ENCODE measurements at places on chromosomes 7 and 10. TPM values are rescaled to one million over a fixed set of nuclear protein-coding genes. Genes with fewer than 3 reads are reported as not detected.

GRCh38 chr10:4337563-4337962 is 488.4 kb upstream of the AKR1E2 start:
- DNase-seq = no peak

- no peak for DNase-seq
Measured at GRCh38 chr10:43903451-43903850, 254.8 kb upstream of the ZNF32 start.

Gene CARD11
- polyA plus RNA-seq = 2.3 TPM

Gene GFRA1
- 28.3 TPM for polyA plus RNA-seq

DNA sequence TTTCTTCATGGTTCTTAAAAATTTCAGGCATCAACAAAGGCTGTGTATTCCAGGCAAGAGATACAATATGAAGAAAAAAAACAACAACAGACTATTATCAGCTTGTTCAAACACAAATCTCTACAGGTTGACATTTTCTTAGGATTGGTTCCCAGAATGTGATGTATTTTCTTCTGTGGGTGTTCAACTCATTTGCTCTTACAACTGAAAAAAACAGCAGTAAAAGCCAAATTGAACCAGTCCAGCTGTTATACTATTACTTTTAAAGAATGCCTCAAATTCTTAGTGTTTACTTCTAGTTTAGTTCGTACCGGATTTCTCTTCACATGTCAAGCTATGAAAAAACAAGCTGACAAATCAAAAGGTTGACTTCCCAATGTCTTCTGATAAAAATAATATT is 60.7 kb downstream of the CNTNAP2 start:
- peak; percentile 21 for DNase-seq

Gene STEAP2
- 8.1 TPM for polyA plus RNA-seq

GRCh38 chr7:74191231-74191630 is 17.1 kb downstream of the EIF4H start:
- DNase-seq = no peak

DNA sequence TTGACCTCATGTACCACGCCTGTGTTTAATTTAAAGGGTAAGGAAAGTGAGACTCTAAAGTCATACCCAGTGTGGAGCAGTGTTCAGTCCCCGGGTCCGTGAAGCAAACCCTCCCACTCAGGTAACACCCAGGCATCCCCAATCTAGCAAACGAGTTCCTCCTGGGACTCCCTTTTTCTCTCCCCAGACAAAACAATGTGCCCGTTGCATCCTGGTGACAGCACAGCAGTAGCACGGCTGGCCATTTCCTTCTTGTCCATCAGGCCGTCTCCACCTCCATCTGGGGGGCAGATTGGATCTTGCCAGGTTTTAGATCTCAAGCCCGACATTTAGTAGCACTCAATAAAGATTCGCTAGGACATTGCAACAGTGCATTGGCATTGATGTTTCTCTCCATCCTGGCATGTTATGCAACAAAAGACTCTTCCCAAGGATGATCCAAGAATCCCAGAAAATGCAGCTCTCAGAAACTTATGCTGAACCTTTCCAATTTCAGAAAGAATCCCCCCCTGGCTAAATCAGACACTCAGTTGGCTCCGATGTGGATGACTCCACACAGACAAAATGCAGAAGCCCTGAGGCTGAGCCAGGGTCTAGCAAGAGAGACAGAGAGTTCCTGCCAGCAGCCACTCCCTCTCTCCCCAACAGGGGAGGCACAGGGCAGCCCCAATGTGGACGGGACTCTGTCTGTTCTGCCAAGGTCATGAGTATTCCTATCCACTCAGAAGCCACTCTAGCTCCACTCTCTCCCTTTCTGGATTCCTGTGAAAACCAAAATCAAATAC is 274.5 kb upstream of the MGMT start:
- DNase-seq = no peak

Gene TRPV6
- polyA plus RNA-seq = 9.6 TPM

- DNase-seq = no peak
Measured at GRCh38 chr10:98414578-98414931, 427 bp downstream of the PYROXD2 start.

- DNase-seq = no peak
Measured at GRCh38 chr10:22604344-22605126, 109.8 kb downstream of the PIP4K2A start.

Gene BLOC1S2
- 41.5 TPM for polyA plus RNA-seq

GRCh38 chr7:150332852-150333635 is 8.4 kb downstream of the RARRES2 start:
- no peak for DNase-seq

Gene FAM24B
- 4.8 TPM for polyA plus RNA-seq

Gene FXYD4
- polyA plus RNA-seq = 0.41 TPM

DNA sequence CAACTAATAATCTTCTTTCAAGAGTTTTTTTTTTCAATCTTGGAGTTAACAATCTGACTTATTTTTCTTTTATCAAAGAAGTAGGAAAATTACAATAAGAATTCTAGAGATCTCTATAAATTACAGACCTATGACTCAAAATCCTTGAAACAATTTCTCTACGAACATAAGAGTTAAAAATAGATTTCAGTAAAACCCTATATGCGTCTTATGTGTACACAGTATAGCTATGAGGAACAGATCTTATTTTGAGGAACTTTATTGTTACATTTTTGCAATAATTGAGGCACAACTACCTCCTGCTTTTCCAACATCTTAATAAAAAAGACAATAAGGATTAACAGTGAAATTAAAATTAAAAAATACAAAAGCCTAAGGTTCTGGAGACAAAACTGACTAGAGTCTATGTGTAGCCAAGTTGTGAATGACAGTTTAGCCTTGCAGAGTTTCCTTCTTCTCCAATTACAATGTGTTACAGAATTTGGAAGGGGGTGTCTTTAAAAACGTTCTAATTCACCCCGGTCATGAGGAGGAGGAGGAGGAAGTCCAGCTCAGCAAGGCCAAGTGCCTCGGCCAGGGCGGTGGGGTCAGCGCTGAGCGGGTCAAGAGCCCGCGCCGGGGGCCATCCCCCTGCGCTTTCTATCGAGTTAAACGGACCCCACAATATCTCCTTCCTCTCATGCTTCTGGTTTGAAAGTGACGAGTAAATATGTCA is 40.5 kb downstream of the AMZ1 start:
- no peak for DNase-seq

DNA sequence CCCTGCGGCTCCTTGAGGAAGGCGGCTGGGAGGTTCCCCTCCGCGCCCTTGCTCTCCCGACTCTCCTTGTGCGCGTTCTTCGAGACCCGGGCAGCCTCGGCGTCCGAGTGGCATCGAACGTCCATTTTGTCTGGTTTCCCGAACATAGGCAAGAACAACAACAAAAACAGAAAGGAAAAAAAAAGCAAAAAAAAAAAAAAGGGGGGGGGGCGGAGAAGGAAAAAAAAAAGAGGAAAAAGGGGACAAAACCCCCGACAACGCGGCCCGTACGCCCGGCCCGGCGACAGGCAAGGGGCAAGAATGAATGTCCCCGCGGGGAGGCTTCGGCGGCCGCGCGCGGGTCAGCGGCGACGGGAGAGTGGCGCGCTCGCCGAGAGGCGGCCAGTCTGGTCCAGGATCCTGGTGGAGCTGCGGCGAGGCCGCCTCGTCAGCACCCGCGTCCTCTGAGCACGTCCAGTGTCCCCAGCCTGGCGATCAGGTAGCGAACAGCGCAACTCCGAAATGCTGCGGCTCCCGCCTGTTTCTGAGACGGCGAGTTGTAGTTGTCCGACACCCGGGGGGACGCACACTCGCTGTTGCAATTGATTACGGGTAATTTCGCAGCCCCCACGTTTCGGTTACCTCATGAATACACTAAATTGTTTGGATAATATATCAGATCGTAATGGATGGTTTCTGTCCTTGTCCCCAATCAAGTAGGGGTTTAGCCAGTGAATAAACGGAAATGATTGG is at the start of gene VAX1:
Gene VAX1, minus strand, starts transcription at position 360 of the 732 bp plus-strand sequence. Its CDS starts 214 bp downstream, at position 146.
- no peak for DNase-seq

GRCh38 chr10:132714096-132714985 is 71.6 kb downstream of the NKX6-2 start:
- DNase-seq = no peak

GRCh38 chr7:134804351-134804750 is 24.9 kb downstream of the CALD1 start:
- DNase-seq = no peak

Gene ODAD2
- 1.2 TPM for polyA plus RNA-seq

GRCh38 chr7:142790555-142790954 is 19.8 kb downstream of the PRSS2 start:
- DNase-seq = no peak

Gene MYOZ1
- polyA plus RNA-seq = 6.1 TPM

Gene GDI2
- 290 TPM for polyA plus RNA-seq

GRCh38 chr10:29144126-29144525 is 144.7 kb upstream of the LYZL1 start:
- DNase-seq = no peak

Gene CLRN3
- polyA plus RNA-seq = 17.7 TPM

- DNase-seq = no peak
Measured at GRCh38 chr10:29257106-29257783, 31.6 kb upstream of the LYZL1 start.

- DNase-seq = no peak
Measured at GRCh38 chr7:69839782-69840181, 241.5 kb downstream of the AUTS2 start.

Gene TMEM130
- 6.9 TPM for polyA plus RNA-seq

Gene NPFFR1
- polyA plus RNA-seq = 0.10 TPM

Gene TAS2R4
- polyA plus RNA-seq = 0.87 TPM

Gene RET
- polyA plus RNA-seq = 24.3 TPM

DNA sequence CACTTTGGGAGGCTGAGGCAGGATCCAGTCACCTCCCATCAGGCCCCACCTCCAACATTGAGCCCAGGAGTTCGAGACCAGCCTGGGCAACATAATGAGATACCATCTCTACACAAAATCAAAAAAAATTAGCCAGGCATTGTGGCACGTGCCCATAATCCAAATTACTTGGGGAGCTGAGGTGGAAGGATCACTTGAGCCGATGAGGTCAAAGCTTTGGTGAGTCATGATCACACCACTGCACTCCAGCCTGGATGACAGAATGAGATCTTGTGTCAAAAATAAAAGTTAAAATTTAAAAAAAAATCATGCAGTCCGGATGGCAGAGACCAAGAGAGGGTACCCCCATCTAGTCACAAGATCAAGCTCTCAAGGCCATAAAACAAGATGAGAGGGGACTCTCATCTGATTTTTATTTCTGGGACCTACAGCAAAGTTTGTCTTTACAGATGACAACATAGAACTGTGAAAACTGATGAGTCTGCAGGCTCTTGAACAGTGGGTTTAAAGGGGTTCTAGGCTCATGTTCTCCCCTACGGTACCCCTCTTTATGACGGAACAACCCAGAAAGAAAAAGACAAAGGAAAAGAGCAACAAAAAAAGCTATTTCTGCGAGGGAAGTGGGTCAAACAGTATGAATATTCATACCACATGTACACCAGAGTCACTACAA is 28.9 kb upstream of the CREB3L2 start:
- no peak for DNase-seq

- DNase-seq = no peak
Measured at GRCh38 chr7:64612452-64612851, 49.6 kb upstream of the ZNF680 start.

- DNase-seq = no peak
Measured at GRCh38 chr10:14052931-14053330, 277.8 kb downstream of the FRMD4A start.

- DNase-seq = no peak
Measured at GRCh38 chr7:66921918-66922486, 977 bp downstream of the TMEM248 start.

GRCh38 chr10:78339251-78339650 is 305.6 kb downstream of the RPS24 start:
- DNase-seq = no peak

Gene TEX47
- polyA plus RNA-seq = not detected

Gene NYAP1
- 1.8 TPM for polyA plus RNA-seq

DNA sequence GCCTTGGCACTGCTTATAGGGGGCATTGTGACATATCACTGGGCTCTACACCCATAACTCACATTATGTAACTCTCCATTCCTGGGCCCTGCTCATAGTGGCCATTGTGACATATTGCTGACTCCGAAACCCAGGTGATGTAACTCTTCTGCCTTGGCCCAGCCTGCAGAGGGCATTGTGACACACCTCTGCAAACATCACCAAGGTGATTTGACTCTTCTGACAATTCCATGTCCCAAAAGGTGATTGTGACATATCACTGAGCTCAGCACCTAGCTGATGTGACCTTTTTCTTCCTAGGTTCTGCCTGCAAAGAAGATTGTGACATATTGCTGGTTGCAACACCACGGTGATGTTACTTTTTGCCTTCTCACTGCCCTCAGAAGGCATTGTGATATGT is 36.5 kb upstream of the ZNF680 start:
- DNase-seq = no peak

GRCh38 chr10:119896061-119896655 is 3.6 kb downstream of the SEC23IP start:
- no peak for DNase-seq

GRCh38 chr10:25390733-25391132 is 215.9 kb downstream of the GPR158 start:
- no peak for DNase-seq

DNA sequence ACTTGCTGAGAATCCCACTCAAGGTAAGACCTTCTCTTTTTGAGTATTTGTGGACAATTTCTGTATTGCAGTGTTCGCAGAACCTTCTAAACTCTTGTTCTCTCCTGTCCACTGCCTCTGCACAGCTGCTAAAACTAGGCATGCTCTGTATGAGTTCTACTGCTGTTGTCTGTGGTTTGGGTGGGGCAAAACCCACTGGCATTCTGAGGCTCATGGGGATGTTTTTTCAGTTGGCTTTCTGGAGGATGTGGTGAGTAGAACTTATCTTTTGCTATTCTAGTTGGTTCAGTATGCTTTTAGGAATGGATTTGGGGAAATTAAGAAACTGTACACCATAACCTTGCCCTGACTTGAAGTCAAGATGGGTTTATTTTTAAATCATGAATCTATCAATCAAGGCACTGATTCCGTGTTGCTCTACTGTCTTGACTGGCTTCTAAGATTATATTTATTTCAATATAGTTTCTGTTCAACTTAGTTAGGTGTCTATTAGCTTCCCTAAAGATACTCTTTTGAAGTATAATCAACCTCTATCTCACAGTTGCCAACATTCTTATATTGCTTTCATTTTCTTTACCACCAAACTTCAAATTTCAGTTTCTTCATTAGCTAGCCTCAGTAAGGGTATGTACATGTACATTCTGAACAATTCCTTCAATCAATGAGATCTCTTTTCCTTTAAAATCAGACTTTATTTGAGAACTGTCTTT is 25.0 kb upstream of the C1GALT1 start:
- no peak for DNase-seq

Gene DLX6
- polyA plus RNA-seq = not detected

Gene PNLIPRP2
- polyA plus RNA-seq = not detected

DNA sequence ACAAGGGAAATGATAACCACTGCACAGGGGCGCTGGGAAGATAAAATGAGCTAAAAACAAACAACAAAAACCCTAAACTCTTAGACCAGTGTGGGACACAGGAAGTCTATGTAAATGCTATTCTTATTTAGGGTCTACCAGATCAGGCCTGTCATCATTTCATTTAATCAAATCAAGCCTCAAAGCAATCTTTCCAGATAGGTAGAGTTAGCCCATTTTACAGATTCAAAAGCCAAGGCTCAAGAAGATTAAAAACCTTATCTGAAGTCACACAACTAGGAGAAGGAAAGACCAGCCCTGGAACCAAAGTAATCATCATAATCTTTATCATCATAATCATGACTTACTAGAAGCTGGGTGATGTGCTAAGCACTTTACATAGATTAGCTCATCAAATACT is 4.7 kb downstream of the NOD1 start:
- DNase-seq = no peak

Gene NRG3
- polyA plus RNA-seq = 14.4 TPM

Measured in left renal cortex interstitium (tissue), 4 donors.